NCI-H187 treated with DMSO at 0.1 percent for 48 hours (cell line): ENCODE measurements at places on chromosomes 4 and X.

- DNase-seq = no peak
These were observed 207.2 kb downstream of the ARAP2 start for GRCh38 chr4:36037127-36037526.

DNA sequence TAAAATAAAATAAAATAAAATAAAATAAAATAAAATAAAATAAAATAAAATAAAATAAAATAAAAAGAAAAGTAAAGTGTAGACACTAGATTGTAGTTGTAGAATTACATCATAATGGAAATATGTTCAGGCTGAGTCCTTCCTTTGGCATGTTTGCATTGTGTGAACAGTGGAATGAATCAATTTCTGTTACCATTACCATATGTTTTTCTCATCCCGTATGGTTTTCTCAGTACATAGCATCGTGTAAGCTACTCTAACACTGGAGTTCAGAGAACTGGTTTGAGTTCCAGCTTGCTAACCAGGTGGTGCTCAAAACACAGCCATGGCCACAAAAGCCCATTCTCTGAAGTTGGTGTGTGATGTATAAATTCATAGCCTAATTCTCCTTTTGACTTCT lies 45.9 kb downstream of the USP11 start:
- DNase-seq = no peak

DNA sequence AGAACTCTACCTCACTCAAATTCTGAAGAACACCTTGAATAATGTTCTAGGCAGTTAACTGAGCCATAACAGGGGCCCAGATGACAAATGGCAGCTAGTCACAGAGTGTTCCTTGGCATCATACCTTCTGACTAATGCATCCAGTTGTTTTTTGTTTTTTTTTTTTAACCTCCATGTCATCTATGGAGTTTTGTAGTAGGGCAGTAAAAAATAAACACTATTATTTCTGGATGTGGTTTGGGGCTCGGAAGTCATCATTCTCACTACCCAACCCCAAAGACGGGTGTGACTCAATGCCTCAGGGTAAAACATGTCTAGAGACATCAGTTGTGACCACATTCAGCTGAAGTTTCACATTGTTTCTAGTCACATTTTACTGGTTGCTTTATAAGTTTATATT lies 31.2 kb upstream of the MCF2 start:
- no peak for DNase-seq

- peak; percentile 5 for DNase-seq
These were observed 73.3 kb downstream of the TASL start for GRCh38 chrX:30504309-30504708.

- DNase-seq = no peak
These were observed 132.4 kb upstream of the TET2 start for GRCh38 chr4:105014234-105014633.

GRCh38 chr4:43112139-43112538 lies 219.6 kb downstream of the GRXCR1 start:
- DNase-seq = no peak

DNA sequence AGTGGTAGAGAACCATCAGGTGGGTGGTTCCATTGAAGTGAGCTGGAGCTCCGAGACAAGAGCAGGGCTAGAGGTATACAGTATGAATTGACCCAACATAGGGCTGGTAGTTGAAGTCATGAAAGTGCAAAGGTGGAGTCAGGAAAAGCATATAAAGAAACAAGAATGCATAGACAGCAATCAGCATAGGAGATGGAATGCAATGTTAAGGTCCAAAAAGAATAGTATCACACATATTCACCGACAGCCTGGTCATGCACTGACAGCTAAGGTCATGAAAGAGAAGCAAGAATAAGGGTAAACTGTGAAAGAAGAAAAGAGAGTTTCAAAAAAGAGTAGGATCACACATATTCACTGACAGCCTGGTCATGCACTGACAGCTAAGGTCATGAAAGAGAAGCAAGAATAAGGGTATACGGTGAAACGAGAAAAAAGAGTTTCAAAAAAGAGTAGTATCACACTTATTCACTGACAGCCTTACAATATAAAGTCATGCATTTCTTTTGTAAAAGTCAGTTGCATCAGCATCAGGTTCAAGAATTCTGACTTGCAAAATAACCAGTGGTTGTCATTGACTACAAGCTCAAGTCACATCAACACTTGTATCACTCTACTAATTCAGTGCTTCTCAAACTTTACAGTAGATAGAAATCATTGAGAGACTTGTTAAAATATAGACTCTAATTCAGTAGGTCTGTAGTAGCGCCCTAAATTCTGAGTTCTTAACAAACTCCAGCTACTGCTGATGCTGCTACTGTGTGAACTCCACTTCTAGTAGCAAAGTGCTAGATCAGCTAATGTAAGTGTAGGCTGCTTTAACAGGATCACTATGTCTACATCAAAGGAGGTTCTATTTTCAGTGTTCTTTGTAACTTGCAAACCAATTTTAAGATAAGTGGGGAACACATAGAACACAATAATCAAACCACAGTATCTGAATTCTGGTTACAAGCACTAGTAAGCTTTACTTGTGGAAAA lies 221.9 kb downstream of the PDGFC start:
- no peak for DNase-seq

DNA sequence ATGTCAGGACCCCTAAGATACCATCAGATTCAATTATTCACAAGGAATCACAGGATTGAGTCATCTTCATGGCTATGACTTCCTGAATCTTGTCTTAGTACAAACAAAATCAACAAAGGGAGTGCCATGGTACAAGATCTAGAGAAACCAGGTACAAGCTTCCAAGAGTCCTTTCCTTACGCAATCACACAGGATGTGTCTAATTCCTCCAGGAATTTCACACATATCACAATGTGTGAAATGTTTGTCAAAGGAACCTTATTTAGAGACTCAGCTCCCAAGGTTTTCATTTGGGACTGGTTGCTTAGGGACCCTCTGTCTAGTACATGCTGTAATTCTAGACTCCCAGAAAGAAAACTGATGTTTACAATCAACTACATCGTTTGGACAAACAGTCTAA lies 83.0 kb downstream of the MAB21L2 start:
- no peak for DNase-seq

- DNase-seq = no peak
These were observed 105.4 kb downstream of the GPC3 start for GRCh38 chrX:133880032-133880443.

DNA sequence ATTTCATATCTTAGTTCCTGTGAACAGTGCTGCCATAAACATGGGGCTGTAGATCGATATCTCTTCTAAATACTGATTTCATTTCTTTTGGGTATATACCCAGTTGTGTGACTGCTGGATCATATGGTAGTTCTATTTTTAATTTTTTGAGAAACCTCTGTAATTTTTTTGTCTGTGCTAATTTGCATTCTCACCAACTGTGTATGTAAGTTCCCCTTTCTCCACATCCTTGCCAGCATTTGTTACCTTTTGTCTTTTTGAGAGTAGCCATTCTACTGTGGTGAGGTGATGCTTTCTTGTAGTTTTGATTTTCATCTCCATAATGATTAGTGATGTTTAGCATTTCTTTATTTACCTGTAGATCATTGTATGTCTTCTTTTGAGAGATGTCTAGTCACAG lies 2086.5 kb upstream of the TENM3 start:
- no peak for DNase-seq
